ENCODE measurements at places on chromosomes 6 and 20.
A peak's percentile ranks its signal among the peaks of the same experiment; 100 is the strongest.

GRCh38 chr6:163648868-163649267 lies 234.3 kb downstream of the QKI start:
- no peak for DNase-seq

DNA sequence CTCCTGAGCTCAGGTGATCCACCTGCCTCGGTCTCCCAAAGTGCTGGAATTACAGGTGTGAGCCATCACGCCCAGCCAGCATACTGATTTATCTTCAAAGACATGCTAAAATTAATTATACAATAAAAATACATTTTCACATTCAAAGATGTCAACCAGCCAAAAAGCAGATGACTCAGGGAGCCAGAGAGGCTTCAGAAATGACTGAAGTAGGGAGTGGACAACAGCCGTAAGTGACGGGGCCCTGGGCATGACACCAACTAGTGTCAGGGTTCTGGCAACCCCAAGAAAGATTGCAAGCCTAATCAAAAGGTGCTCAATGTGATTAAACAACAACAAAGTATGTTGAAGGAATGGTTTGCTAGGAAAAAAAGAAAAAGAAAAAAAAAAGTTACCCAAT lies 28.4 kb downstream of the GPLD1 start:
- no peak for DNase-seq

GRCh38 chr6:163712566-163712961 lies 298.0 kb downstream of the QKI start:
- DNase-seq, result no peak

GRCh38 chr6:64792534-64792933 lies 914.5 kb downstream of the EYS start:
- no peak for DNase-seq

GRCh38 chr6:102215425-102215824 lies 821.9 kb downstream of the GRIK2 start:
- no peak for DNase-seq

- no peak for DNase-seq
These were observed 276.5 kb upstream of the TCF21 start for GRCh38 chr6:133612459-133612858.

DNA sequence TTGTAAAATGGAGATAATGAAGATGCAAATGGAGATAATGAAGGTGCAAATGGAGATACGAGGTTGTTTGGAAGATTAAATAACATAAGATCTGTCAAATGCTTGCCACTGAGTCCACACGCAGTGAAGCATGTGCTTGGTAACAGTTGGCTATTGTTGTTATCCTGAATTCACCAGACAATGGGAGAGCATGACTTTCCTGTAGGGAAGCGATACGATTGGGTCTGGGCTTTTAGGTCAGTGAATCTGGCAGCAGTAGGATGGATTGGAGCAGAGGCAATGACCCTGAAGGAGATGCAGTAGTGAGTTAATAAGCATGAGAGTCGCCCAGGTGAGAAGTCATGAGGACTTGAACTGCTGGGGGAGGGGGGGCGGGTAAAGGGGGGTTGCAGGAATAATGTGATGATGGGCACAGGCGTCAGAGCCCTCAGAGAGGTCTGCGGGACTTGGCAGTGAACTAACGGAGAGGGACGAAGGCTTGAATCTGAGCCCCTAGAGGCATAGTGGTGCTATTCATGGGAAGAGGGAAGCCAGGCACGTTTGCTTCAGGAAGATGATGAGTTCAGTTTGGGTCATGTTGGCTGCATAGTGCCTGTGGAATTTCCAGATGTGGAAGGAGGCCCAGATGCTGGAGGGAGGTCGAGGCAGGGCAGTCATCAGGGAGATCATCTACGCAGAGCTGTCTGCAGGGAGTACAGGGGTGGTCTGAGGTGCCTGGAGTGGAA lies 55.4 kb downstream of the ZDHHC14 start:
- DNase-seq, result no peak

GRCh38 chr6:136962661-136963060 lies 40.6 kb downstream of the SLC35D3 start:
- DNase-seq, result no peak

- no peak for DNase-seq
These were observed 674.9 kb downstream of the GRIK2 start for GRCh38 chr6:102068349-102068929.

DNA sequence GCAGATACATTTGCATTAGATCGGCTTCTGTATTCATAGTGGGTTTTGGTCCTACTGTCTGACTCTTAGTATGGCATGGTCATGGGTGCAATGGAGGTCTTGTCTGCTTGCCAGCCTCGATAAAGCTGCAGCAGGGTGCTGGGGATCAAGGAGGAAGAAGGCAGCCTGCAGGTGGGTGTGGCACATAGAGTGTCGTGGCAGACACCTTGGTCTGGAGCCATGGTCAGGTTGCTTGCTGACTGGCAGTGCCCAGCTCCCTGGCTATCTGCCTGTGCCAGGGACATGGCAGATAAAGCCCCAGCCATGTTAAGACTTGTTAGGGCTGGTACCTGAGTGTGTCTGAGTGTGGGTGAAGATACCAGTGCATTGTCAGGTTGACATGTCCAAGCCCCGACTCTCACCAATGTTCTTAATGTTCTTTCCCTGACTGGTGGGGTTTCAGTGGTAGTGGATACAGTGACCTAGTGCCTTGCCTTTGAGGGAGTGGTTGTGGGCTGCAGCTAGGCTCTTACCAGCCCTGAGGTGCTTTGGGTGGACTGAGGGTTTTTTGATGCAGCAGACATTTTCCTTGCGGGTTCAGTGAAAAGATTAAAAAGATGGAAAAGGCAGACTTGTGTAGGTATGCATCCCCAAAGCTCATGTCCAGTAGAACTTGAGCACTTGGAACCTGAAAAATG lies 1.8 kb downstream of the FAM83D start:
- DNase-seq, result peak; percentile 24

- DNase-seq, result no peak
These were observed 75.5 kb downstream of the TBC1D7 start for GRCh38 chr6:13252790-13253189.

- DNase-seq, result no peak
These were observed 10.6 kb downstream of the REM1 start for GRCh38 chr20:31485450-31486339.

- no peak for DNase-seq
These were observed 7.5 kb upstream of the TMEM242 start for GRCh38 chr6:157330831-157331230.

DNA sequence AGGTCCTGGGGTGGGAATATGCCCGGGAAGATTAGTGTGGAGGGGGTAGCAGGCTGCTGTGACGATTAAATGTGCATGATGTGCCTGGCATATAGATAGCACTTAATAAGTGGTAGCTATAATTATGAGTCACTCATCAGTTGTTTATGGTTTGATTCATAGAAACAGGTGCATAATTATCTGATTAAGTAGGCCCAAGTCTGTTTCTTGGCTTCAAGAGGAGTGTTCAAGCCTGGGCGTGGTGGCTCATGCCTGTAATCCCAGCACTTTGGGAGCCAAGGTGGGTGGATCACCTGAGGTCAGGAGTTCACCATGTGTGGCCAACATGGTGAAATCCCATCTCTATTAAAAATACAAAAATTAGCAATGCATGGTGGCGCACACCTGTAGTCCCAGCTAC lies 74.9 kb downstream of the QRSL1 start:
- DNase-seq, result no peak

DNA sequence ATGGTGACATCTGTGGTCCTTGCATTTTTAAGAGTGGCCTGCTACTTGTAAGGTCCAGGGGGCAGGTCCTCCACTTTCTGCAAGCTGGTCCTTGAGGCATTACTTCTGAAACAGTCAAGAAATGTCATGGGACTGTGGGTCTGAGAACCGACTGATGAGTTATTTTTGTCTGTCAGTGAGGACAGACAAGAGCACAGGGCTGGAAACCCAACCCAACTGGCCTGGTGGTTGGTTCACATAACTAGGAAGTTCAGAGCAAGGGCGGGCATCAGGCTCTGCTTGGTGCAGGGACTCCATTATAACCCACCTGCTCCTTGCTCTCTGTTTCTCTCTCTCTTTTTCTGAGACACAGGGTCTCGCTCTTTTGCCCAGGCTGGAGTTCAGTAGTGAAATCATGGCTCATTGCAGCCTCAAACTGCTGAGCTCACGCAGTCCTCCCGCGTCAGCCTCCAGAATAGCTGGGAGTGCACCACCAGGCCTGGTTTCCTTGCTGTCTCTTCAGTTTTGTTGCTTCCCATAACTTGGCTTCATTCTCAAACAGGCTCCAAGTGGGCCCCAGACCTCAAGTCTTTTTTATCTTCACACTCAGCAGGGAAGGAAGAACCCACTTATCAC lies 9.2 kb downstream of the CST3 start:
- no peak for DNase-seq

DNA sequence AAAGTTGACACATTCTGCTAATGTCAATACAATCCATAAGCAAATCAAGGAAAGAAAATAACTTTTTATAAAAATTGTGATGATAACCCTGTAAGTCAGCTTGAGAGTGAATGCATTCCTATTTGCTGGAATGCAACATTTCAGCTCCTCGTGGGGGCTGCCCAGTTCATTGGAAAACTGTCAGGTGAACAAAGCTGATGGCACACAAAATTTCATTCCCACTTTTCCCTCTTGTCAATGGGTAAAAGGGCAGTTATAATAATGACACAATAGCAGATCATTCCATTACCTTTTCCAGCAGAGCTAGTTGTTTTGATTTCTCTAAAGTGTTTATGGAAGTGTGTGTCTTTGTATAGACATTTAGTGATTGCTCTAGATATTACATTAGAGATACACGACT lies 1124.6 kb upstream of the MAP3K7 start:
- no peak for DNase-seq

- DNase-seq, result no peak
These were observed 1.2 kb downstream of the IP6K3 start for GRCh38 chr6:33745548-33745947.

DNA sequence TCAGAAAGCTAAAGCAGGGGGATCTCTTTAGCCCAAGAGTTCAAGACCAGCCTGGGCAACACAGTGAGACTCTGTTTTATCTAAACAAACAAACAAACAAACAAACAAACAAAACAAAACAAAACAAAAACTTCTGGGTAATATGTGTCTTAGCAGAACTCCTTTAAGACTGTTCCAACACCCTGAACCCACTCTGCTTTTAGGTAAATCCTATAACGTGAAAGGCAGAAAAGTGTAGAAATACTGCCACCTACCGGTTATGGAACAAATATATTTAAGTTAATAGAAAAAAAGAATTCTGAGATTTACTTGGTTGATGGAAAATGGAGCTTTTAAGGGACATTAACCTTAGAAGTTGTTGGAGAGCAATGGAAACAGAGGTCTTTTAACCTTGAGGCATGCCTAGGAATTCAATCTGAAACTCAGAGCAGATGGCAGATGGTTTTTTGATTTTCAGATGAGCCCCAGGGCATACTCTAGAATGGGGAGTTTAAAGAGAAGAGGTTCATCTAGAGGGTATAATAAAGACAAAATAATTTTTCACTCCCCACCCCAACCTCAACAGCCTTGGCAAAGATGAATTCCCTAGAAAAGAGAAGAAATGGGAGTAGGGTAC lies 38.5 kb downstream of the SOD2 start:
- DNase-seq, result peak; percentile 35

- no peak for DNase-seq
These were observed 111.7 kb downstream of the NOL4L start for GRCh38 chr20:32473231-32474008.

- DNase-seq, result no peak
These were observed 125.0 kb downstream of the C6orf118 start for GRCh38 chr6:165184192-165184979.

GRCh38 chr6:154611241-154611640 lies 100.8 kb upstream of the CNKSR3 start:
- DNase-seq, result no peak

GRCh38 chr6:47206626-47207025 lies 103.1 kb downstream of the TNFRSF21 start:
- DNase-seq, result no peak
